ENCODE measurements at places on chromosomes 1 and 21.
A peak's percentile ranks its signal among the peaks of the same experiment; 100 is the strongest.

DNA sequence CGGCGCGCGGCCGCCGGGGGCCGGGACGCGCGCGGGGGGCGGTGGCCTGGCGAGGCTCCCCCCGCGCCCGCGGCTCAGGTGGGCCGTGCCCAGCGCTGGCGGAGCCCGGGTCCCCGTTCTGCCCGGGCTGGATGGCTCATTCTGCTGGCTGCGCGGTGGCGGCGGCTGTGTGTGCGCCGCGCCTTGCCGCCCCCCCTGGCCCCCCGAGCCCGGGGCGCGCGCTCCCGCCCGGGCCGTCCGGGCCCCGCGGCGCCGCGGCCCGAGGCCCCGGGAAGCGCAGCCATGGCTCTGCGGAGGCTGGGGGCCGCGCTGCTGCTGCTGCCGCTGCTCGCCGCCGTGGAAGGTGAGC is at the start of gene EPHB2:
Gene EPHB2 (plus strand): TSS at position 139 of the 349 bp plus-strand sequence. CDS start 144 bp downstream, at position 283.
- no peak for DNase-seq

GRCh38 chr1:151859891-151860293 is 6.4 kb upstream of the THEM5 start:
- peak; percentile 71 for DNase-seq

- DNase-seq: no peak
These were observed 18.4 kb upstream of the CD101 start for GRCh38 chr1:116983112-116983511.

DNA sequence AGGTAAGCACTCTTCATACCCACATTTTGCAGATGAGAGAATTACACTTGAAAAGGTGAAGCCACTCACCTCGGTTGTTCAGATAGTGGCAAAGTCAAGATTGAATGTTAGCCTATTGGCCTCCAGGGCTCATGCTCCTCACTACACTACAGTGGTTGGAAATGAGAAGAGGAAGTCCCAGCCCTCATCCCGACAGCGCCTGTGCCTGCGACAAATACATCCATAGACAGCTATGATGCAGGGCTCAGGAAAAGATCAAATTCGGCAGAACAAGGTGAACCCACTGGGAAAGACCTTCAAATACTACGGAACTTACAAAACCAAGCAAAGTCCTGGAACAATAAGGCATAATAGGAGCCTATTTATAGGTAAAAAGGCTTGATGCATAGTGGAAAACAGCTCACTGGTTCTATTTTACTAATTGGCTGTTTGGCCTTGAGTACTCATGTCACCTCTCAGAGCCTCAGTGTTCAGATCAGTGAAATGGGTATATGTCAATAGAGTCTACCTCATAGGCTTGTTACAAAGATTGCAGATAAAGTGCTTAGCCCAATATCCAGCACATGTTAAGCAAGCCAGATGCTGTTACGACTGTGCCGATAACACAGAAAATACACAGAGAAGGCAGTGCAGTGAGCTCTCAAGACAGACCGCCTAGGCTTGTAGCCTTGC is 3.5 kb downstream of the SPOCD1 start:
- DNase-seq: peak; percentile 51

- DNase-seq: no peak
These were observed 4.9 kb downstream of the PRKAB2 start for GRCh38 chr1:147167365-147167764.

DNA sequence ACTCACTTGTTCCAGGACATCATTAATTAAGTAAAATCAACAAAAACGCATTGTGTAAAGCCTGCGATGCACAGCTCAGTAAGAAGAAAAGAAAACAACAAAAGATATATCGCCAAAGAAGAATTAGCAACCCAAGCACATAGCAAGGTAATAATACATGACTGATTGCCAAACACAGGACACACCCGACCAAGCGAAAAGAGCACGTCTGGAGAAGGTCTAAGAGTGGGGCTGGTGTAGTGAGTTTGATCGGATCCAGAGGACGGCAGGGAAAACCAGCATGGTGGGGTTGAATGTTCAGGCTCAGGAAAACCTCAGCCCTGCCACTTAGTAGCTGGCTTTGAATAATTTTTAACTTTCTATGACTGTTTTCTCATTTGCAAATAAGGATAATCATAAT is 69.8 kb downstream of the JAK1 start:
- no peak for DNase-seq

GRCh38 chr1:1462318-1462966 is 9.1 kb upstream of the ATAD3B start:
- no peak for DNase-seq

- DNase-seq: no peak
These were observed 786.5 kb downstream of the LRRIQ3 start for GRCh38 chr1:73411479-73411878.

DNA sequence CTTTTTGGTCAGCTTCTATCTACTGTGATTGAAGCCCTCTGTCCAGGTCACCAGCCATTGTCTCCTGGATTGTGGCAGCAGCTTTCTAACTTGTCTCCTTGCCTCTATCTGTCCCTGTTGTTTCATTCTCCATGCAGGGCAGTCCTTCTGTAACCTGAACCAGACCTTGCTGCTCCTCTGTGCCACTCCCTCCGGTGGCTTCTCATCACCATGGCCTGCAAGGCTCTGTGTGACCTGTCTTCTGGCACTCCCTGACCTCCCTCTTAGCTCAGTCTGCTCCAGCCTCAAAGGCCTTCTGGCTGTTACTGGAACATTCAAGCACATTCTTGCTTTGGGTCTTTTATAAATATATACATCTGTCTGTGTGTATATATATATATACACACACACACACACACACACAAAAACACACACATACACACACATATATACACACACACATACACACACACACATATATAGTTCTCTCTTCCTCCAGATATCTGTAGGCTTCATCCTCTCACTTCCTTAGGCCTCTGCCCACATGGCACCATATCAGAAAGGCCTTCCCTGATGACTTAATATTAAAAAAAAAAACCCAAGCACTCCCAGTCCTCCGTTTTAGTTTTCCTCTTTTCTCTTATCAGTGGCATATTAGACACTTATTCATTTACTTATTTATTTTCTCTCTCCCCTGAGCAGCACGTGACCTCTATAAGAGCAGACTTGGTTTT is 21.2 kb upstream of the JUN start:
- DNase-seq: no peak

- no peak for DNase-seq
These were observed 1.1 kb downstream of the SERBP1 start for GRCh38 chr1:67429011-67429527.

DNA sequence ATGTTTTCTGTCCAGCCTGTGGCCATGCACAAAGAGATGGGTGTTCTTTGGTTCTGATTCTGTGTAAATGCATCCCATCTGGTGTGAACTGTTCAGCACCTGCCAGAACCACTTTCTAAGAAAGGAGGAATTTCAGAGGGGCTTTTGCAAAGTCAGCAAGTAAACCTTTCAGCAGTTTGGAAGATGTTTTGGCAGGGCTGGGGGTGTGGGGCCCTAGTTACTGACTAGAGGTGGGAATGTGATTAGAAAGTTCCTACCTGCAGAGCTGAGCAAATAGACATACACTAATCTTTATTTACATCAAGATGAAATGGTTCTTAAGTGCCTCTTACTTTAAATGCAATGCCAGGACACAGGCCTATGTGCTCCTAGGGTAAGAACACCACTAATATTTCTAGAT is 378.1 kb upstream of the USP24 start:
- DNase-seq: no peak

GRCh38 chr21:38205940-38206339 is 50.9 kb upstream of the KCNJ15 start:
- no peak for DNase-seq

- no peak for DNase-seq
These were observed 67.3 kb downstream of the PUM1 start for GRCh38 chr1:30998171-30998570.

- DNase-seq: no peak
These were observed 7.9 kb upstream of the EDN2 start for GRCh38 chr1:41492341-41492848.

DNA sequence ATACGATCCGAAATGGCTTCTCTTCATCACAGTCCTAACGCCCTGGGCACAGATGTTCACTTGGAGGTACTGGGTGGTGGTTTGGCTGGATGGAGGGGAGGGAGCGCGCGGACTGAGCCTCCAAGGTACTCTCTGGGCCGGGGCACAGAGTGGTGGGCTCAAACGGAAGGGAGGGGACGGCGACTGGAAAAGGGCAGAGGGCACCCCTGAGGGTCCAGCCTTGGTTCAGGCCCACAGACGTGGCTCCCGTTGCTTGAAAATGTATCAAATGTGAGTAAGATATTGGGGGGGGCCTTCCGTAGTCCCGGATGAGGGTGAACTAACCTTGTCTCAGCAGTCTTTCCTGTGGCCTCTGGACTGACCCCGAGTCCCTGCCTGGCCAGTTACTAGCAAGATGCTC is 463 bp downstream of the IL12RB2 start:
- no peak for DNase-seq

DNA sequence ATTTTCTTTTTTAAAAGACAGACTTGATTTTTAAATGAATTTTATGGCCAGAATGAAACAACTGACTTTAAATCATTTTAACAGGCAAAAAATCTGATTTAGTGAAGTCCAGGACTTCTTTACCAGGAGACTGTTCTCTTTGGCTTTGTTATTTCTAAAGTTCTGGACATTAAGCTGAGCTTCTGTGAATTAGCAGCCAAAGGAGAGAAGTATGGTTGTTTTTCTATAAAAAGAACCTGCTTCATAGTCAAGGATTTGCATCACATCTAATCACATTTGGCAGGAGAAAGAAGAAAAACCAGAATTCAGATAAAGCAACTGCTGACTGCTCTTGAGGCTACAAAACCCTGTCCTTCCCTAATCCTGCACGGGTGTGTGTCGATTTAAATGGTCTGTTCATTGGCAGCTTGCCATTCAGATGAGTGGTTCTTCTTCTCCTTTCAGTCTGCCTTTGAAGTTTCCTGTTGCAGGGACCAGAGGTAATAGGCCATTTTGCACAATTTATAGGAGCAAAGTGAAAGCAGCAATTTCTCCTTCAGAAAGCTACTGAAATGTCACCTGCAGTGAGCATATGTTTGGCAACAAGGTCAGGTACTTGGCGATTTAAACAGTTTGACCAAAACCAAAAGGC is 215.4 kb downstream of the OLFM3 start:
- no peak for DNase-seq

- no peak for DNase-seq
These were observed 205.1 kb upstream of the RUNX1 start for GRCh38 chr21:35254006-35254764.

DNA sequence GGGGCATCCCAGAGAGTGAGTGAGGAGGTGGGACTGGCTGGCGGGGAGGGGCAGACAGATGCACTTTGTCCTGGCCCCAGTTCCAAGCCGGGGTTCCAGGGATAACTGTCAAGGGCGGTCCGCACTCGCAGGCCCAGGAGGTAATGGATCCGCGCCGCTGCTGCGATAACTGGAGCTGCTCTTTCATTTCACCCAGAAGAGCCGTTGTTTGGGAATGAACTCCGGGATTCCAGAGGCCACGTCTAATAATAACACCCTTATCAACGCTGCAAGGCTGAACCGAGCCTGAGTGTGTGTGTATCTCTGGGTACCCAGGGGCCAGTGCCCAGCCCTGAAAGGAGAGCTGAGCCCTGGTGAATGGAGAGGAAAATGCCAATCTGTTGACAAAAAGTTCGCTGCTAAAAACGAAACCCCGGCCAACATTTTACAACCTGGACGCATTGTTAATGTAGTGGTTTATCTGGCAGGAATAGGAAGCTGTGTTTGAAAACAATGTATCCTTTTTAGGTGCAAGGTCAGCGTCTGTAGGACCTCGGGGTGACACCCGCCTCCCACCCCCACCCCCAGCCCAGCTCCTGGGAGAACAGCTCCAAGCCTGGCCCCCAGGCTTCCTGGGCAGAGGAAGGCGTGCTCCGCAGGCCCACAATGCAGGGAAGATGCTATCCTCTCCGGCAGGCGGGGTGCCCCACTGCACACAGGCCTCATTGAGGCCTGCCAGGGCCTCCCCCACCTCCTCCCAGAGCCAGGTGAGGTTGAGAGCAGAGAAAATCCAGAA is 119.7 kb downstream of the PROX1 start:
- DNase-seq: no peak

- no peak for DNase-seq
These were observed 11.3 kb downstream of the POU2F1 start for GRCh38 chr1:167231873-167232450.

GRCh38 chr1:79737193-79737592 is 730.7 kb upstream of the ADGRL4 start:
- no peak for DNase-seq

DNA sequence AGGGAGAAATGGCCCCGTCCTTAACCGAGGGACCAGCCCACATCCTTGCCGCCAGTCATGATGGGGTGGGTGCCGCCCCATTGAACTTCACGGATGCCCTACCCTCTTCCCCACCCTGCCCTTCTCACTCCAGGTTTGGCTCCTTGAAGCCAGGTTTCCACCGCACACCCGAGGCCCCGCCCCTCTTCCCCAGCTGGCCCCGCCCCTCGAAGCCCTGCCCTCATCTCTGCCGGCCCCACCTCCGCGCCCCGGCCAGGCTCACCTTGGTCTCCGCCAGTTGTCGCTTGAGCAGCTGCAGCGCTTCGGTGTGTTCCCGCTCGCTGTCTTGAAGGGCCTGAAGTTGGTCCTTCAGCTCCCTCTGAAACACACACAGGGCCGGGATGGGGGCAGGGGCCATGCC is 16.6 kb downstream of the TRIM62 start:
- no peak for DNase-seq

GRCh38 chr1:40363721-40364120 is 9.8 kb upstream of the SMAP2 start:
- DNase-seq: no peak

GRCh38 chr1:58982259-58982998 is 198.6 kb upstream of the JUN start:
- DNase-seq: no peak

DNA sequence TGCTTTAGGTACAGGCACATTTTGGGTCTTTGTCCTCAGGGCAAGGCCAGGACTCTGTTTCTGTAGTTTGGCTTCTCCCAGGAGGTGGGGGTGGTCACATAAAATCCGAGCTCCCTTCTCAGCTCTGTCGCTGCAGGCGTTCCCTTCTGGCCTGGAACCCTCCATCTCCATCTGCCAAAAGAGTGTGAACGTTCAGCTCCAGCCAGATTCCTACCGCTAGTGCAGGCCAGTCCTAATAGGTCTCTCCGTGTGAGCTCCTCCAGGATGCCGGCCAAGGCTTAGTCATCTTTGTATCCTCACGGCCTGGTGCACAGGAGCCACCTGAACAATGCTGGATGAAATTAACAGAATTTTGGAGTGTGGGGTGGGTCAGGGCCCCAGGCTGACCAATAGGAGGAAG is 19.9 kb upstream of the KCNA10 start:
- no peak for DNase-seq

DNA sequence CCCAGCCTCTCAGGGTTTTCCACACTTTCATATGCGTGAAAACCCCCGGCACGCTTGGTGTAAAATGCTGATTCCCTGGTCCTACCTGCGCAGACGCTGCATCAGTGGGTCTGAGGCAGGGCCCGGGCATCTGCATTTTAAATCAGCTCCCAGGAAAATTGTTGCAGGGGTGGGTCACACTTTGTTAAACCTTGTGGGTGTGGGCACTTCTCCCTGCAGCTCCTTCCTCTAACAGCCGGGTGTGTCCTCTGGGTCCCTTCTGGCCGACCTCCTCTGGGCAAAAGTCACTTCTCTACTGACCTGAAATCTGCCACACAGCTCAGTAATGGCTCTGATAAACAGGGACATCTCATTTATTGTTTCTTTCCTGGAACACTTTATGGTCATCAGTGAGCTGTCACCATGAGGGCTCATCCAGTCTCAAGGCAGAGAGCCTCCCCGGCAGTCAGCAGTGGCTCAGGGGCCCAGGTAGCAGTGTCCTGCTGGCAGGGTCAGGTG is 52.8 kb upstream of the TMPRSS2 start:
- DNase-seq: no peak
